Articular chondrocyte of knee joint (primary cell): ENCODE measurements at places on chromosomes 2 and 18. TPM values are rescaled to one million over a fixed set of nuclear protein-coding genes. Genes with fewer than 3 reads are reported as not detected.

The PIKFYVE gene
- total RNA-seq: 55.0 and 64.3 TPM in 2 replicates

The AQP4 gene
- total RNA-seq: not detected in 2 replicates

The IL1RL2 gene
- 3.3 and 3.7 TPM in 2 replicates for total RNA-seq

The FOXD4L1 gene
- total RNA-seq: 0.11 and 0.26 TPM in 2 replicates

The ME2 gene
- 35.0 and 39.6 TPM in 2 replicates for total RNA-seq

The NLRC4 gene
- total RNA-seq: not detected in 2 replicates

The TP53I3 gene
- 20.9 and 23.8 TPM in 2 replicates for total RNA-seq

The FAM237A gene
- not detected in 2 replicates for total RNA-seq

The NETO1 gene
- total RNA-seq: not detected in 2 replicates

The DSG1 gene
- total RNA-seq: not detected in 2 replicates

The PRADC1 gene
- total RNA-seq: 11.1 and 12.0 TPM in 2 replicates

The CYRIA gene
- total RNA-seq: 25.9 and 27.8 TPM in 2 replicates

The TXNL1 gene
- total RNA-seq: 59.1 and 70.5 TPM in 2 replicates

The CDCA7 gene
- 1.2 and 2.5 TPM in 2 replicates for total RNA-seq

The LOXHD1 gene
- not detected in 2 replicates for total RNA-seq

The TBC1D8 gene
- 13.6 and 15.8 TPM in 2 replicates for total RNA-seq

The REG3A gene
- total RNA-seq: not detected in 2 replicates

The GPC1 gene
- 58.0 and 63.9 TPM in 2 replicates for total RNA-seq

The SRD5A2 gene
- total RNA-seq: not detected in 2 replicates

The UPP2 gene
- total RNA-seq: 0.11 and 0.13 TPM in 2 replicates

The TMEM163 gene
- not detected in 2 replicates for total RNA-seq

The GPBAR1 gene
- total RNA-seq: 0.11 and 0.26 TPM in 2 replicates

The ANTXR1 gene
- total RNA-seq: 393 and 403 TPM in 2 replicates

The OTOF gene
- 0.13 and 0.22 TPM in 2 replicates for total RNA-seq

The METTL21A gene
- 13.9 and 14.8 TPM in 2 replicates for total RNA-seq

The SLC35F6 gene
- total RNA-seq: 59.8 and 84.5 TPM in 2 replicates

The EFEMP1 gene
- total RNA-seq: 4,378 and 4,638 TPM in 2 replicates

The SERPINB10 gene
- total RNA-seq: not detected in 2 replicates

The PRSS56 gene
- total RNA-seq: not detected in 2 replicates

The RNPEPL1 gene
- 7.0 and 15.0 TPM in 2 replicates for total RNA-seq

The SH3RF3 gene
- 8.2 and 10.8 TPM in 2 replicates for total RNA-seq

The MAPRE3 gene
- 4.4 and 5.8 TPM in 2 replicates for total RNA-seq

The TRIM43 gene
- not detected in 2 replicates for total RNA-seq

The TMEM169 gene
- 0.22 and 0.26 TPM in 2 replicates for total RNA-seq

The LAMA1 gene
- total RNA-seq: 11.0 and 13.1 TPM in 2 replicates

The RND3 gene
- 497 and 586 TPM in 2 replicates for total RNA-seq

The AKAIN1 gene
- not detected in 2 replicates for total RNA-seq

The NOSTRIN gene
- total RNA-seq: 1.4 and 1.5 TPM in 2 replicates

The DGKD gene
- total RNA-seq: 12.6 and 23.3 TPM in 2 replicates

The ANAPC1 gene
- total RNA-seq: 45.7 and 54.5 TPM in 2 replicates

The DSG4 gene
- not detected in 2 replicates for total RNA-seq

The TM4SF20 gene
- total RNA-seq: 1.1 TPM in 1 of 2 replicates, not detected in the other

The C2orf42 gene
- total RNA-seq: 22.2 and 25.9 TPM in 2 replicates

The NEU4 gene
- total RNA-seq: 0.11 TPM in 1 of 2 replicates, not detected in the other

The SPC25 gene
- 3.7 and 4.9 TPM in 2 replicates for total RNA-seq

The CAMKMT gene
- 10.1 and 12.0 TPM in 2 replicates for total RNA-seq

The MXD1 gene
- total RNA-seq: 7.7 and 9.3 TPM in 2 replicates

The LRRTM4 gene
- total RNA-seq: not detected in 2 replicates

The MATN3 gene
- total RNA-seq: 2.8 and 4.3 TPM in 2 replicates

The KIAA2012 gene
- under 0.01 TPM in 1 of 2 replicates, not detected in the other for total RNA-seq

The INO80B gene
- 12.2 and 12.3 TPM in 2 replicates for total RNA-seq

The CDH2 gene
- 0.52 and 0.65 TPM in 2 replicates for total RNA-seq

The REV1 gene
- 37.6 and 40.5 TPM in 2 replicates for total RNA-seq
